Tongue (tissue), 3 donors: ENCODE measurements at places on chromosomes 7 and 10. TPM values are rescaled to one million over a fixed set of nuclear protein-coding genes. Genes with fewer than 3 reads are reported as not detected.

The RHOBTB1 gene
- total RNA-seq: 36.5 TPM

The PRRT4 gene
- total RNA-seq: 7.6 TPM

The AUTS2 gene
- total RNA-seq: 40.0 TPM

The PNLIPRP2 gene
- not detected for total RNA-seq

The HOXA5 gene
- 0.21 TPM for total RNA-seq

The PSAP gene
- 564 TPM for total RNA-seq

The WDFY4 gene
- total RNA-seq: 5.7 TPM

The SOSTDC1 gene
- 21.8 TPM for total RNA-seq

The STAMBPL1 gene
- total RNA-seq: 17.2 TPM

The ICA1 gene
- 4.6 TPM for total RNA-seq

The C7orf57 gene
- total RNA-seq: not detected

The CALCR gene
- total RNA-seq: 7.0 TPM

The CYP2E1 gene
- total RNA-seq: 0.31 TPM

The FAM25C gene
- total RNA-seq: not detected

The SLC39A12 gene
- not detected for total RNA-seq

The CRHR2 gene
- total RNA-seq: 0.51 TPM

The PNLIP gene
- total RNA-seq: 1.8 TPM

The TAS2R38 gene
- not detected for total RNA-seq

The AASS gene
- total RNA-seq: 37.1 TPM
